Body of pancreas (tissue), 4 donors: ENCODE measurements at places on chromosomes 12 and 14. TPM values are rescaled to one million over a fixed set of nuclear protein-coding genes. Genes with fewer than 3 reads are reported as not detected.

PLEKHD1 gene
- under 0.01 TPM for total RNA-seq

KIF26A gene
- 17.1 TPM for total RNA-seq

MTA1 gene
- total RNA-seq: 69.8 TPM

CDCA3 gene
- total RNA-seq: 0.52 TPM

MYL2 gene
- total RNA-seq: not detected

RNU4-1 gene
- total RNA-seq: under 0.01 TPM

TXNRD1 gene
- 36.6 TPM for total RNA-seq

MUCL1 gene
- not detected for total RNA-seq

OVCH1 gene
- total RNA-seq: 0.52 TPM

OAS1 gene
- total RNA-seq: 7.8 TPM

TBC1D30 gene
- 91.0 TPM for total RNA-seq
